ENCODE measurements at places on chromosomes 11 and 22.

DNA sequence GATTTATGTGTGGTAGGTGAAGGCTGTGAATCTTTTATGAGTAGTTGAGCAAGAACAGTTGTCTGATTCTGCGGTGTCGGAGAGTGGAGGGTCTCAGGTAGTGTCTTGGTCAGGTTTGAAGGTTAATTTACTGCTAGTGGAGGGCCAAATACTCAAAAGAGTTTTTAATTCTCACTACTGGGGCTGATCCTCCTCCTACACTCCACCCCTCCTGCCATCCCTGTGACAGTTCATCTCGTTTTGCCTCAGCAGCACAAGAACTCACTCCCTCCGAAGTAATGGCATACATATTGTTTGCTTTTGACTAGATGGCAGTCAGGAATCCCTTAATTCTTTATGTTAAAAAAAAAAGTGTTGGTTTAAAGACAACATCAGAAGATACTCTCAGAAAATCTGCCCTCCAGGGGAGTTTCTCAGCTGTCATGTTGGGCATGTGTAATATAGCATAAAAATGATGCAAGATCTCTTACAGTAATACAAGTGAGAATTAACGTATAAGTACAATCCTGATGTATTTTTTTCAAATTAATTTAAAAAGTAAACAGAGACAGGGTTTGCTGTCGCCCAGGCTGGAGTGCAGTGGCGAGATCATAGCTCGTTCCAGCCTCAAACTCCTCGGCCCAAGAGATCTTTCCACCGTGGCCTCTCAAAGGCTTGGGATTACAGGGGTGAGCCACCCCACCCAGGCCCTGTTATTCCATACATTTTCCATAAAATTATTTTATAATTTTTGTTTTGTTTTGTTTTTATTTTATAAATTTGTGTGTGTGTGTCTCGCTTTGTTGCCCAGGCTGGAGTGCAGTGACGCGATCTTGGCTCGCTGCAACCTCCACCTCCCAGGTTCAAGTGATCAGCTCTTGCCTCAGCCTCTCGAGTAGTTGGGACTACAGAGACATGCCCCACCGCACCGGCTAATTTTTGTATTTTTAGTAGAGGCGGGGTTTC lies 1.3 kb downstream of the FAR1 start:
- no peak for DNase-seq

DNA sequence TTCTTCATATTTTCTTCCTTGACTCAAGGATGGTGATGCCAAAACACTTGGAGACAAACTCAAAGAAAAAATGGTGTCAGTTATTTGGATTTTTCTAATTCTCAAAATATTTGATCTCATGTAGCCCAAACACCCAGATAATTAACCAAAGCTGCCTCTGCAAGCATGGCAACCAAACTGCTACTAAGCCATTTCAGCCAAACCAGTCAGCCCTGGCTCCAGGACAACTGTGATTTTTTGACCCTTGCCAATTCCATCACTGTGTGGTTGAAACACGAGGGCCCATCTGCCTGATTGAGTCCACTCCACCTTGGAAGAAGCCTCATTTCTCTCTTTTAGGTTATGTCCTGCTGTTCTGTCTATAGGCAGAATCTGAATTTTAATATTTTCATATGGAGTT lies 277.4 kb downstream of the BLID start:
- no peak for DNase-seq

GRCh38 chr11:18304745-18305144 lies 17.2 kb downstream of the HPS5 start:
- no peak for DNase-seq

DNA sequence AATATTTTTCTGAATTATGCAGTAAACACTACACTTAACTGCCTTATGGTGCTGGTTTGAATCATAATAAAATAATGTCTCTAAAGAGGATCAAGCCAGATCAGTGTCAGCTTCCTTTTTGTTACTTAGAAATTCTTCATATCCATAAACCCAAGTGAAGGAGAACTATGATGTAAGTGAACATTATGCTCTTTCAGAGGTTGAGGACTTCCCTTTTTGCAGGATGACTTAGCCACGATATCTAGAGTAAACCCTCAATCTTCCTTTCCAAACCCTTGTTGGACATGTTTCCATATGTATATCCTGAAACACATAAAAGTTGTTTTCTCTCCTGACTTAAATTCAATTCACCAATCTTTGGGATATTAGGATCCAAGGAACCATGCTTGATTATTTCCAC lies 19.1 kb downstream of the OR8D1 start:
- DNase-seq = no peak

GRCh38 chr11:704228-704674 lies 1.8 kb upstream of the EPS8L2 start:
- DNase-seq = no peak

- DNase-seq = no peak
Observed at GRCh38 chr22:30158744-30159500, 78.7 kb downstream of the HORMAD2 start.

DNA sequence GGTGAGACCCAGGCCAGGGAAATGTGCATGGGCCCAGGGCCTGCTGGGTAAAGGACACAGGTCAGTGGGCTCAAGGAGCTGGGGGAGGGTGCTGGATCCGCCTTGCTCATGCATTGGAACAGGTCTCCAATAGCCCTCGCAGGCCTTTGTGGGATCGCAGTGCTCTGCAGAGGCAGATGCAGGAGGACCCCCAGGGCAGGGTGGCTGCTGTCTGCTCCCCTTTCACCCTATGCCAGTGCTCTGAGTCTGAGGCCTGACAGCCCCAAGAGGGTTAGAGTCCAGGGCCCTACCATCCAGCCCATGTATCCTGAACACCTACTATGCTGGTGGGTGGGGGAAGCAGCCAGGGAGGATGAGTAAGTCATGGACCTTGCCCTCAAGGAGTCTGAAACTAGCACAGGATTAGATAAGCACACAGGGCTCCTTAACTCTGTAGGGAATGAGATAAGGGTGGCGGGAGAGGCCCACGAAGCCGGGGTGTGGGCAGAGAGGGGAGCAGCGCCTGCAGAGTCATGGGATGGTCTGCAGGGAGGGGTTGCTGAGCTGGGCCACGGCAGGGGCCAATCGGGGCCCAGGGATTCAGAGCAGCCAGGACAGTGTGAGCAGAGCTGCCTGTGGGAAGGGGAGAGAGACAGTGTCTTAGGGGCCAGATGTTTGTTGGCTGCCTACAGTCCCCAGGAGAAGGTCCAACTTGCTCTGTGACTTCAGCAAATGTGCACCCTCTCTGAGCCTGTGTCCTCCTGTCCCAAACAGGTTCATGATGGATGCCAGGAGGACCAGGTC lies 10.5 kb upstream of the EHD1 start:
- DNase-seq = no peak

Data from GM23338 (cell line).